ENCODE measurements at places on chromosomes 3 and 15. TPM values are rescaled to one million over a fixed set of nuclear protein-coding genes. Genes with fewer than 3 reads are reported as not detected.

Gene PAQR9
- total RNA-seq = not detected

DNA sequence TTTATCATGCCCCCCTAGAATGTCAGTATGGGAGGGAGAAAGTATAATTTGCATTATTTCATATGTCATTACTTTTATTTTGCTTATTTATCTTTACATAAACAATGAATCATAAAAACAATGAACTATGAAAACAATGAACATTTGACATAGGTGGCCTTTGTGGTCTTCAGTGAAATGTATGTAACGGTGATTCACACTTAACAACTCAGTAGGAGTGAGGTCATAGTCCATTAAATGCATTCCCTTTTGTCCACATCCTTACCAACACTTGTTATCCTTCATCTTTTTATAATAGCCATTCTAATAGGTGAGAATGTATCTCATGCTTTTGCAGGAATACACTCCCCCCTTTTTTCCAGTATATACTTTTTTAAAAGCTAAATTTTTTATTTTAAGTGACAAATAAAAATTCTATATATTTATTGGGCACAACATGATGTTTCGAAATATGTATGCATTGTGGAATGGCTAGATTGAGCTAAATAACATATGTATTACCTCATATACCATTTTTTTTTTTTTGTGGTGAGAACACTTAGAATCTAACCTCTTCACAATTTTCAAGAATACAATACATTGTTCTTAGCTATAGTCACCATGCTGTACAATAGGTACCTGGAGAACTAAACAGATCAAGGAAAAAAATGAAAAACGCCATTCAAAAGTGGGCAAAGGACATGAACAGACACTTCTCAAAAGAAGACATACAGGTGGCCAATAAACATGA, 189.5 kb downstream of the WDR72 start:
- DNase-seq = no peak

DNA sequence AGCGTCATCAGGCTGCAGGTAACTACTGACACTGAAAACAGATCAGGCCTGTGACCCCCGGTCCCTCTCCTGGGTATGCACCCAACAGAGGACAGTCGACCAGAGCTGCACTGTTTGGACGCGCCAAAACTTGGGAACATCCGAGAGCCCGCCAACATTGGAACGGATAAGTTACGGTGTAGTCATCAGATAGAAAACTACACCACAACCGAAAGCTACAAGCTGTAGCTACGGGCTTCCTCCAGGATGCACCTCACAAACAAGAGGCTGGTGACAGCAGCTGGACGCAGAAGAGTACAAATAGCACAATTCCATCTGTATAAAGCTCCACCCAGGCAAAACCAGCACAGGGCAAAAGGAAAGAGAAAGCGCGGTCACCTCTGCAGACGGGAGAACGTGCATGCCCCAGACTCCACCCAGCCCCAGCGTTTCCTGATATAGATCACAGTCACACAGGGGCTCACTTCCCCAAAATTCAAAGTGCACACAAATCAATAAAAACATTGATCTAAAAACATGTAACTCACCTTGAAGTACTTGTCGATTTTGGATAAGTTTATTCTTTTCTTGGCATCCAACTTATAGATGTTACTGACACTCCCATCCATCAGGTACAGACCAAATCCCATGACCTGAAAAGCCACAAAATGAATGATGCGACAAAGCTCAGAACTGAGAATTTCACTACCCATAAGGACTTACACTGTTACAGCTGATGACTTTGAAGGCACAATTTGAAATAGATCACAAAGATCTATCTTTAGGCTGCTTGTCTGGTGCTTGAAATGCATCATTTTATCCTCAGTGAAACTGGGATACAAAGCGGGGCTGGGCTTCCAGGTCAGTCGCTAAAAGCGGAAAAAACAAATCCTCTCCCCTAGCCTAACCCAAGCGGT, 43.3 kb downstream of the CYFIP1 start:
- DNase-seq = peak; percentile 64

DNA sequence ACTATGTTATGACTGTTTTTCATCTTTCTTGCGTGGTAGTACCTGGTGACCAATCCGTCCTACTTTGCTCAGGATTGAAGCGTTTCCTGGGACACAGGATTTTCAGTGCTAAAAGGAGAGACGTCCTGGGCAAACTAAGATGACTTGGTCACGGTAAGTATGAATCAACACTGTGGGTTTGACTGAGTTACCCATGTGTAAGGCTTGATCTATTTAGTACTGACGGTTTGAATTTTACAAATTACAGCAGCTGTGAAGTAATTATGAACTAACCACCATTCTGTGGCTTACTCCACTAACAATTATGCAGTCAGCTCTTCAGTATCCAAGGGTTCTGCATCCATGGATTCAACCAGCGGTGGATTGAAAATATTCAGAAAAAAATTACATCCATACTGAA, 172.9 kb upstream of the FEZF2 start:
- DNase-seq = no peak

GRCh38 chr3:37608061-37608702, 253.5 kb upstream of the CTDSPL start:
- DNase-seq = no peak

- DNase-seq = no peak
These were observed 36.5 kb downstream of the KLF15 start for GRCh38 chr3:126320517-126321293.

DNA sequence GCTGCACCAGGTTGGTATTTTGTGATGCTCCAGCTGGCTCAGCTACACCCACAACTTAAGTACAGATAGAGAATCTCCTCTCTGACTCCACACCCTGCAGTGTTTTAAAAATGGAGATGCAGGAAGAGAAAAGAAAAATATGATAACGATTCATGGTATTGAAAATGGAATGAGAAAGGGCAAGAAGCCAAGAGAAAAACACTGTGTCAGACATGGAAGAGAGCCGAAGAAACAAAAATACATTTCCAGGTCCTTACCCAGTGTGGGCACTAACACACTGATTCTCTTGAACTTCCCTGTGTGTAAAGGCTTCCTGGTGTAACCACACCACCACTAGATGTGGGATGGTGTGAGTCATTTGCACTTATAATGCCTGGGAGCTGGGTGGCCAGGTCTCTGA, 93.1 kb downstream of the GMPS start:
- no peak for DNase-seq

Data from Peyer's patch (tissue), 4 donors.